Activated CD4-positive, alpha-beta memory T cell treated with anti-CD3 and anti-CD28 coated beads, Interleukin-2, amount 10 ng/mL, durations not matched to agents 7 days and 5 days (primary cell): ENCODE measurements at places on chromosomes 2 and 18. TPM values are rescaled to one million over a fixed set of nuclear protein-coding genes. Genes with fewer than 3 reads are reported as not detected.

The DES gene
- total RNA-seq, result not detected

DNA sequence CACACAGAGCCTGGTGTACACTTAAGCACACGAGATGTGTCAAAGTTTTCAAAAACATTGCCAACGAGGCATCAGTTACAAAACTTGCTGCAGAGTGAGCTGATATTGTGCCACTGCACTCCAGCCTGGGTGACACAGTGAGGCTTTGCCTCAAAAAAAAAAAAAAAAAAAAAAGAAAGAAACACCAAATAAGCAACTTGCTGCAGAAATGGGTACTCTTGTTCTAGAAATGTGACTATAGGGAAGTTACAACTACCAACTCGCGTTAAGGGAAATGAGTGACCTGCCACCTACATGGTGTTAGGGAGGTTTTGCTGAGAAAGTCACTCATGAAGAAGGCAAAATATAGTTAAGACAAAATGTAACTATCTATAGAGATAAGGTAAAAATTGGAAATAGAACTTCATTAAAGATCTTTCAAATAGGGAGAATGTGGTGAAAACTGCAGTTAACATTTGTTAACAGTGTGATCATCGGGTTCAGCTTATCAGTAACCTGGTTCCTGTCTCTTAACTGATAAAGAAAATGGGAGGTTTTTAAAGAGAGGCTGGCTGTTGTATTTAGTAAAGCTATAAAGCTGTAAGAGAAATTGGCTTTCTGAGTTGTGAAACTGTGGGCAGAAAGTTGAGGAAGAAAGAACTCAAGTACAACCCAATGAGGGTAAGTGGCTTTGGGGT, at the start of gene IL1RL1:
Gene IL1RL1 (plus strand): TSS at position 600 of the 677 bp plus-strand sequence. CDS start 26,702 bp downstream, outside the sequence.
- H3K36me3 ChIP-seq, result no peaks in the 10 kb centered on the region
- peaks cover 8% of the 10 kb centered on the region for H3K4me1 ChIP-seq
- H3K27me3 ChIP-seq, result peaks cover 5% of the 10 kb centered on the region
- H3K4me3 ChIP-seq, result no peak within 1 kb of the TSS

DNA sequence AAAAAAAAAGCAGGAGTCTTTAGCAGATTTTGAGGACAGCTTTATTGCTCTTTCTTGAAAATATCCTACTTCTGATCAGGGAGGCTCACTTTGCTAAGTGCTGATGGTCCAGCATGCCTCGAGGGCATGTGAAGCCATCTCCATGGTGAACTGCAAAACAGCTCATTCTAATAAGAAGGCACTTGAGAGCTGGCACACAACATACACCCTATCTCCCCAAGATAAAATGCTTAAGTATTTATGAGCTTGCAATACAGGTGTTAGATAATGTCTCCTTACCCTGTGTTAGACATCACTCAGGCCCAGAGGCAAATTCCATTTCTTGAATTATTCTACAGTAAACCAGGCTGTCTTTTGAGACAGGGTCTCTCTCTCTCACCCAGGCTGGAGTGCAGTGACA, 2.7 kb downstream of the ENOSF1 start:
- no peak for DNase-seq
- peaks cover 51% of the 10 kb centered on the region for H3K4me1 ChIP-seq
- no peak overlapping the region for H3K27ac ChIP-seq
- no peak overlapping the region for H3K4me3 ChIP-seq
- peaks cover 40% of the 10 kb centered on the region for H3K36me3 ChIP-seq

The SULT1C4 gene
- total RNA-seq, result not detected

- no peak for DNase-seq
- peak overlapping the region; percentile 60 for H3K4me3 ChIP-seq
Observed at GRCh38 chr2:209790066-209790728, 18.6 kb downstream of the UNC80 start.

The CFAP210 gene
- not detected for total RNA-seq

The MAP3K19 gene
- total RNA-seq, result not detected

- H3K27me3 ChIP-seq, result peaks cover 3% of the 10 kb centered on the region
- DNase-seq, result no peak
- no peak overlapping the region for H3K27ac ChIP-seq
- no peaks in the 10 kb centered on the region for H3K36me3 ChIP-seq
Observed at GRCh38 chr2:170462433-170463205, 252.5 kb upstream of the SP5 start.

DNA sequence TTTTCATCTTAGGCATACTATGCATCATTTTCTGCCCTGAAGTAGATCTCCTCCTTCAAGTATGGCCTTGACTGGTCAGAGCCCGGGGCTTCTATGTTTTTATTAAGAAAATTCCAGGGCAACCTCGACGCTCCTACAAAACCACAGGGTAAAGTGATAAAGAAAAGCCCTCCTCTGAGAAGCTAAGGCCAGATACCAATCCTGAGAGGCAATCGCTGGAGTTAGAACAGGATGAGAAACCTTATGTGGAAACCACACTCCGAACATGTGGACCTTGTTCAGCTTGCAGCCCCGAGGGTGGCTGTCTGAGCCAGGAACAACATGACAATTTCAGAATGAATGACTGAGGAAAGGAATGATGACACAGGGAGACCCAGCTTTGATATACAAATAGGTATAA, 35.6 kb downstream of the RMC1 start:
- DNase-seq, result no peak
- H3K27ac ChIP-seq, result no peak overlapping the region
- peaks cover 85% of the 10 kb centered on the region for H3K36me3 ChIP-seq
- H3K27me3 ChIP-seq, result no peaks in the 10 kb centered on the region

- no peak overlapping the region for H3K4me3 ChIP-seq
- DNase-seq, result no peak
- H3K27me3 ChIP-seq, result no peaks in the 10 kb centered on the region
- H3K36me3 ChIP-seq, result peaks cover 8% of the 10 kb centered on the region
Observed at GRCh38 chr2:156538083-156538504, 101.9 kb downstream of the GPD2 start.

GRCh38 chr2:204909791-204910190, 364.5 kb downstream of the PARD3B start:
- H3K27ac ChIP-seq, result no peak overlapping the region
- H3K4me1 ChIP-seq, result peaks cover 14% of the 10 kb centered on the region
- no peak for DNase-seq
- H3K27me3 ChIP-seq, result no peaks in the 10 kb centered on the region
- H3K4me3 ChIP-seq, result no peak overlapping the region

The SCYGR4 gene
- total RNA-seq, result not detected

- no peak overlapping the region for H3K4me3 ChIP-seq
- DNase-seq, result no peak
- no peak overlapping the region for H3K27ac ChIP-seq
- no peaks in the 10 kb centered on the region for H3K36me3 ChIP-seq
- H3K4me1 ChIP-seq, result no peaks in the 10 kb centered on the region
Observed at GRCh38 chr2:137689549-137689948, 274.7 kb upstream of the HNMT start.

The ILKAP gene
- 50.8 TPM for total RNA-seq

DNA sequence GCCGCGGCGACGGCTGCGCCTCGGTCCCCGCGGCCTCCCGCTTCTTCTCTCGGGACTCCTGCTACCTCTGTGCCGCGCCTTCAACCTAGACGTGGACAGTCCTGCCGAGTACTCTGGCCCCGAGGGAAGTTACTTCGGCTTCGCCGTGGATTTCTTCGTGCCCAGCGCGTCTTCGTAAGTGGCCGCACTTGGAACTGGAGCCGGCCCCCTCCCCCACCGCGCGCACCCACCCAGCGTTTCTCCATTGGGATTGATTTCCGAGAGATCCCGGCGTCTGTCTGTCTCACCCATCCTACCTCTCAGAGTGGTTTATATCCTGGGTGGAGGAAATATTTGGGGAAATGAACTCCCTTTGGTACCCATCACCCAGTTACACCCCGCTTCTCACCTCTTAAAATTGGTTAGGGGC, 498 bp downstream of the ITGAV start:
- H3K36me3 ChIP-seq, result peaks cover 2% of the 10 kb centered on the region
- H3K4me1 ChIP-seq, result peaks cover 32% of the 10 kb centered on the region
- peak overlapping the region; percentile 83 for H3K4me3 ChIP-seq
- no peak for DNase-seq
- H3K27me3 ChIP-seq, result no peaks in the 10 kb centered on the region

GRCh38 chr2:205684871-205685313, 2.6 kb downstream of the NRP2 start:
- peaks cover 41% of the 10 kb centered on the region for H3K4me1 ChIP-seq
- peak overlapping the region; percentile 44 for H3K4me3 ChIP-seq
- DNase-seq, result no peak
- H3K36me3 ChIP-seq, result no peaks in the 10 kb centered on the region

GRCh38 chr2:231663458-231664212, 44.7 kb upstream of the PTMA start:
- H3K36me3 ChIP-seq, result peaks cover 10% of the 10 kb centered on the region
- peak overlapping the region; percentile 73 for H3K4me3 ChIP-seq
- DNase-seq, result no peak
- no peaks in the 10 kb centered on the region for H3K27me3 ChIP-seq
